ENCODE measurements at places on chromosomes 12 and 14.

GRCh38 chr12:46100551-46101484 lies 110.4 kb upstream of the SCAF11 start:
- DNase-seq = no peak

DNA sequence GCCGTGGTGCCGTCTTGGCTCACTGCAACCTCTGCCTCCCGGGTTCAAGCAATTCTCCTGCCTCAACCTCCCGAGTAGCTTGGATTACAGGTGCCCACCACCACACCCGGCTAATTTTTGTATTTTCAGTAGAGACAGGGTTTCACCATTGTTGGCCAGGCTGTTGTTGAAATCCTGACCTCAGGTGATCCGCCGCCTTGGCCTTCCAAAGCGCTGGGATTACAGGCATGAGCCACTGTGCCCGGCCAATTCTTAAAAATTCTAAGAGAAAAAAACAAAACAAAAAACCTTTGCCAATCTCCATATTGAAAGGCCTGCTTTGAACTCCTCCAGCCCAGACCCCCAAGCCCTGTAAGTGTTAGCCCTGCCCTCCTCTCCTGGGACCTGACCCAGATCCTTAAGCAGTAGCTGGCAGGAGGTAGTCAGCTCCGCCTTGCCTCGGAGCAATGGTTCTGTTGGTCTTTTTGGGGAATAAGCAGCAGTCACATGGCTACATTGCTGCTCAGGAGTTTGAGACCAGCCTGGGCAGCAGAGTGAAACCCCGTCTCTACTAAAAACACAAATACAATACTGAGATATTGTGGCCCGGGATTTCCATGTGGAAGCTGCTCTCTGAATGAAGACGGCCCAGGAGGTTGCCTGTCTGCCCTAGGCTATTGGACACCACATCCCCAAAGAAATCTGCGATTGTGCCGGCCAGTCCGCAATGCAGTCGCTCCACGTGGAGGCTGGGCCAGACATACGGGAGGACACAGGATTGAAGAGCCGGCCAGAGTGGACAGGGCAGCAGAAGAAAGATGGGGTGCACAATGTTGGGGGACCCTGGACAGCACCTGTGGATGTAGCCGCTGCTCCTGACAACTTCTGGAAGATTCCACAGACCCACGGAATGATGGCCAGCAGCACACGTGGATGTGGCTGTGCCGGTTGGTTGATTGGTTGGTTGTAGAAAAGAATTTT lies 28.8 kb upstream of the BEGAIN start:
- no peak for DNase-seq

GRCh38 chr14:53954551-53955228 lies 1.9 kb downstream of the BMP4 start:
- DNase-seq = no peak

GRCh38 chr12:14010989-14011388 lies 29.6 kb upstream of the GRIN2B start:
- DNase-seq = no peak

- no peak for DNase-seq
Measured at GRCh38 chr14:37932481-37932880, 275.2 kb upstream of the SSTR1 start.

GRCh38 chr12:56593909-56594621 lies 36.1 kb downstream of the BAZ2A start:
- peak; percentile 54 for DNase-seq

DNA sequence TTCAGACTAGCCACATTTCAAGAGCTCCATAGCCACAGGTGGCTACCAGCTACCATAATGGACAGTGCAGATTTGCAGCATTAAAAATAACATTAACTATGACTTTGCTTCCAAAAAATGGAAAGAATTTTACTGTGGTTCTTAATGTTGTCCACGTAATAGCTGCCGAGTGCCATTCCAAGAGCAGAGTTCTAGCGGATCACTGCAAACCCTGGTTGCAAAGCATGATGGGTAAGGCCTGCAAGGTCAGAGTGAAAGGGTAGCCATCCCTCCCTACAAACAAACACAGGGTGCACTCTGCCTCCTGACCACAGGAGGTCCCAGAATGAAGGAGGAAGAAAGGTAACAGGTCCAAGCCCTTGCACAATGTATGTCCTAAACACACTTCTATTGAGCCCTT lies 157.6 kb downstream of the DPF3 start:
- DNase-seq = no peak

DNA sequence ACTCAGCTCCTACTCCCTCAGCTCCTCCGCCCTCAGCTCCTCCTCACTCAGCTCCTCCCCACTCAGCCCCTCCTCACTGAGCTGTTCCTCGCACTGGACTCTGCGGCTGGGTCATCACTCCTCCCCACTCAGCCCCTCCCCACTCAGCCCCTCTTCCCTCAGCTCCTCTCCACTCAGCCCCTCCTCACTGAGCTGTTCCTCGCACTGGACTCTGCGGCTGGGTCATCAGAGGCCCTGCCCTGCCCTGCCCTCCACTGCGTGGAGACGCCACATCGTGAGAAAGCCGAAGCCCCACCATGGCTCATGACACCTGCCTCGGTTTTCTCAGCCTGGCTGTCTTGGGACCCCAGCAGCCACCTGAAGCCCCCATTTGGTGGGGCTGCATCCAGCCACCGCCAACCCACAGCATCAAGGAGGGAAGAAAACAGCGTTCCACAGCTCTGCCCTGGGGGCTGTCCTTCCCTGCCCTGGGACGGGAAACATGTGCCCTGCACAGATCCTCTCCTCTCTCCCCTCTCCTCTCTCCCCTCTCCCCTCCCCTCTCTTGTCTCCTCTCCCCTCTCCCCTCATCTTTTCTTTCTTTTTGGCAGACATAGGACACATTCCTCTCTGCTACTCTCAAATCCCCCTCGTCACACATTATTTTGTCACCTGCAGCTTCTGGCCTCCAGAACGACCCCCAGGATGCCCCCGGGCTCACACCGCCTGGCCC lies 17.7 kb downstream of the NOC4L start:
- no peak for DNase-seq

DNA sequence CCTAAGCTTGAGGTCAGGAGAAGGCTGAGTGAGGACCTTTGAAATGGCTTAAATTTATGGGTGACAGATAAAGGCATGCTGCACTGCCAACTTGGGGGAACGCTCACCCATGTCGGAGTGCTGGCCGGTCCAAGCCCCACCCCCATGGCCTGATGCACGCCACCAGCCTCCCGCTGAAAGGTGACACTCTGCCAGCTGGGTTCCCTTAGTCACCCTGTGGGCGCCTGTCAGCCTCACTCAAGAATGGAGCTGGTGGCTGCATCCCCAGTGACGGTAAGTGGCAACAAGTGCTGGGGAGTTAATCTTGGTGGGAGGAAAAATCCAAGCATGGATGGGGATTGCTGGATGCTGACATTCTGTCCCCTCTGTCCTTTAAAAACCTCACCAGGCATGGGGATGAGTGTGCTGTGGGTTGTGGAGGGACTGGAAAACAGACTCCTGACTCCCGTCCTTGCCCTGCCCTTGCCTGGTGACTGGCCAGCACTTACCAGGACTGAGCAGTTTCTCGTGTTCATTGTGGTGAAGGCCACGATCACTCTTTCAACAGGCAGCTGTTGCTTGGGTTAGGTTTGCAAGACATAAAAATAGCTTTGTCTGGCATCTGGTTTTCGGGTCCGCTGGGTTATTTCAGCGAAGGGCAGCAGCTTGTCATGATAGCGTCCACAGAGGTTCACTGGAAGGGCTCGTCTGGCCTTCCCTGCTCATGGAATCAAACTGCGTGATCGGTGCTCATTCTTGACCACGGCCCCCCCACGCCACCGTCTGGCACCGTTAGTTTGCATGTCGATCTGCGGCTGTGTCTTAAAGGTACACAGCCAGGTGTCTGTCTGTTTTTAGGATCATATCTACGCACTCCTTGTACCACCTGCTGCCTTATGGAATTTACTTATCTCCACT lies 15.0 kb downstream of the ACACB start:
- no peak for DNase-seq

DNA sequence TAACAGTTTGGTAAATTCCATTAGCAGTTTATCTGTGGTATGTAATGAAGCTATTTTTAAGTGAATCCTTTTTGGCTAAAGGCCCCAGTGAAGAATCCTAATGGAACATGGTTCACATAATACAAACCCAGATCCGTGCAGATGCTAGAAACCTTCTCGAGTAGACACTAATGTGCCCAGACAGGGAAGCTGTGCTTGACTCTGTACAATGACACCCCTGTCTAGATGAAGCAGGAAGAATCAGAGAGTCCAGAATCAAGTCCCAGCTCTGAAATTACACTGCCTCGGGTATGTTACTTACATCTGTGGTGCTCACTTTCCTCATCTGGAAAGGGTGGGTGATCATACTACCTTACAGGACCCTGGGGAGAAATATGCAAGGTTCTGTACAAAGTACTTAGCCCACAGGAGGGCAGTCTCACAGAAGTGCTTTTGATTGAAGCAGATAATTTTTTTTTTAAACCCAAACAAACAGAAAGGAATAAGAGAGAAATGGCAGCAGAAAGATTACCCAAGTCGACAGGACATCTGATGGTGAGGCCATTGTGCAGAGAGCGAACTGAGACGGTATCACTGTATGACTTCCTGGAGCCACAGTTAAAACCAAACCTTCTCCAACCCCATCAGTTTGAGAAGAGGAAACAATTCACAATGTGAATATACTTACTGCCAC lies 8.5 kb downstream of the CRACR2A start:
- DNase-seq = peak; percentile 44
